Colonic mucosa (tissue), 4 donors: ENCODE measurements at places on chromosomes 7 and 10. TPM values are rescaled to one million over a fixed set of nuclear protein-coding genes. Genes with fewer than 3 reads are reported as not detected.

DNA sequence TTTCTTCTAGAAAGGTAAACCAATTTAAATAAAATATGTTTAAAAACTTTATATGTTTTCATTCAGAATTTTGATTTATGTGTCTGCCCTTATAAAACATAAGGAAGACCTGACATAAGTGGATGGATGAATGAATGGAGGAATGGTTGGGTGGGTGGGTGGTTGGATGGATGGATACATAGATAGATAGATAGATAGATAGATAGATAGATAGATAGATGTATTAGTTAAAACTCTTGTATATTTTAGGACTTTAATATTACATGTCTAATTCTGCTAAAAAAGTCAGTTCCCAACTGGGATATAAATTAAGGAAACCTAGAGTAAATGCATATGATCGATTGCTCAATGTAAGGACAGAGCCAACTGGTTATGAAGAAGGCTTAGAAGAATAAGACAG lies 156.3 kb upstream of the WNT16 start:
- no peak for DNase-seq

- DNase-seq, result no peak
Observed at GRCh38 chr10:36808625-36809362, 316.6 kb upstream of the ANKRD30A start.

DNA sequence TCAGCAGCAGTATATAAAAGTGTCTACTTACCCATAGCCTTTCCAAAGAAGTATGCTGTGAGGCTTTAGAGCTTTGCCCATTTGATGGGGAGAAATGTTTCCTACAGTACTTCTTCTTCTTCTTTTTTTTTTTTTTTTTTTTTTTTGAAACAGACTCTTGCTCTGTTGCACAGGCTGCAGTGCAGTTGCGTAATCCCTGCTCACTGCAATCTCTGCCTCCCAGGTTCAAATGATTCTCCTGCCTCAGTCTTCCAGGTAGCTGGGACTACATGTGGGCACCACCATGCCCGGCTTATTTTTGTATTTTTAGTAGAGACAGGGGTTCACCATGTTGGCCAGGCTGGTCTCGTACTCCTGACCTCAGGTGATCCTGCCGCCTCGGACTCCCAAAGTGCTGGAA lies 101.7 kb upstream of the TMEM26 start:
- DNase-seq, result no peak

- DNase-seq, result no peak
Observed at GRCh38 chr10:71133710-71134686, 78.4 kb upstream of the UNC5B start.

DNA sequence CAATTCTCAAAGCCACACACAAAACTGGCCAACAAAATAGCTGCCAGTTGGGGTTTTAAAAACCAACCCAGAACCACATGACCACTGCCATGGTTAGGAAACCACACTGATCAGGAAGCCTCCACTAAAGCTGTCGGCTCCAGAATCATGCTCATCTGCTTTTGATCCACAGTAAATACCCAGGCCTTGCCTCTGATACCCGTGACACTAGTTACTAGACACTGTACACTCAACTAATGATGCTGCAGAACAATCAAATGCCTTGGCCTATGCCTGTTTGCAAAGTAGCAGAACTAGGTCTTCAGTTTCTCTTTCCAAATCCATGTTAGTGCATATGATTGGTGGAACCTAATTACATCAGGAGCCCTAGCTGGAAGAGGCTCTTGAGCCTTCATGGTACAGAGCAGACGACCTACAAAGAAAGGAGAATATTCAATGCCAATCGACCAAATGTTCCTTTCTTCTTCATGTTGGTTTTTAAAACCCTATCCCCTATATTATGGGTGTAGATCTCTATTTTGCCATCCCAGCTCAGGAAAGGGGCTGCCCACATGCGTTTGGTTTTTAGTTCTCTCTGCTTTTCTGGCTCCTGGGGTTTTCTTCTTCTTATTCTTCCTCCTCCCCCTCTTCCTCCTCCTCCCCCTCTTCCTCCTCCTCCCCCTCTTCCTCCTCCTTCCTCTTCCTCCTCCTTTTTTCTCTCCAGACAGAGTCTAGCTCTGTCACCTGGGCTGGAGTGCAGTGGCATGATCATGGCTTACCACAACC lies 76.6 kb downstream of the CNNM2 start:
- no peak for DNase-seq

Gene PAPSS2
- 279 TPM for total RNA-seq

DNA sequence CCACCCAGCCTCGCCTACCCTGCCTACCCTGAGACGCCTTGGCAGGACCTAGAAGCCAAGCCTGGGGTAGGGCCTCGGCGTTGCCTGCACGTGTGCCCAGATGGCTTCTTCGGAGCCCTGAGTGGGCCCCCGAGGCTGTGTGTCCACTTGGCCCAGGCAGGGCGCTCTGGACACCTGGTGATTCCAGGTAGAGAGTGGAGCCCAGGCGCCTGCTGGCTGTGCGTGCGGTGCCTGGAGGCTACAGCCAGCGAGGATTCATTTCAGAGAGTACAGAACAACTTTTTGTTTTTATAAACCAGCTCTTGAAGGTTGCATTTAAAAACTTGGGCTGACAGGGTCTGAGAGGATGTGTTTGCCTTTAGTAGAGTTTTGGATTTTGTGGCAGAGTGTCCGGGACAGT lies 40.0 kb downstream of the NKX6-2 start:
- DNase-seq, result no peak

- DNase-seq, result no peak
Observed at GRCh38 chr10:35895331-35895730, 253.2 kb upstream of the FZD8 start.

- no peak for DNase-seq
Observed at GRCh38 chr10:102628451-102628911, 15.8 kb upstream of the TRIM8 start.

Gene ICA1
- 46.1 TPM for total RNA-seq

Gene SLC26A4
- 0.59 TPM for total RNA-seq

GRCh38 chr10:8206882-8207281 lies 152.4 kb downstream of the GATA3 start:
- DNase-seq, result no peak

GRCh38 chr7:41010967-41011366 lies 691.9 kb downstream of the INHBA start:
- no peak for DNase-seq

GRCh38 chr7:15795393-15795792 lies 108.9 kb upstream of the MEOX2 start:
- DNase-seq, result no peak

GRCh38 chr7:21611129-21611528 lies 68.3 kb downstream of the DNAH11 start:
- DNase-seq, result no peak

- DNase-seq, result no peak
Observed at GRCh38 chr10:48627984-48628609, 23.2 kb upstream of the ARHGAP22 start.

GRCh38 chr10:8054494-8055407 lies at the start of gene GATA3:
Gene GATA3 (plus strand): TSS chr10:8054688. CDS start chr10:8055656, 968 bp downstream.
- DNase-seq, result peak; percentile 58

Gene CYP3A4
- total RNA-seq, result 0.67 TPM

- DNase-seq, result no peak
Observed at GRCh38 chr7:142800699-142801260, 30.0 kb downstream of the PRSS2 start.

- DNase-seq, result peak; percentile 82
Observed at GRCh38 chr10:80535671-80536360, 1.9 kb upstream of the SH2D4B start.

GRCh38 chr10:78751716-78752115 lies 317.1 kb upstream of the ZMIZ1 start:
- DNase-seq, result no peak

Gene DCLRE1C
- 11.0 TPM for total RNA-seq

DNA sequence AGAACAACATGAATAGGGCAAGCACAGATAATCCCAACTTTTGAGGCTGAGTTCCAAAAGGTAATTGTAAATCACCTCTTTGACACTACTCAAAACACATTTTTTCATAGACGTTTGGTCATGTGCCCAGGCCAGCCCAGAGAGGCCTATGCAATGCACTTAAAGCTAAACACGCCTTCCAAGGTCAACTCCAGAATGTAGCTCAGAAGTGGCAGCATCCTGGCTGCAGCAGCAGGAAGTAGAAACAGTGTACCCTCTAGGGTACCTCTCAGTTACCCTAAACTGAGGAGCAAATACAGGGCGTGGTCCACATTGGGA lies 58.7 kb downstream of the OSBPL3 start:
- no peak for DNase-seq

DNA sequence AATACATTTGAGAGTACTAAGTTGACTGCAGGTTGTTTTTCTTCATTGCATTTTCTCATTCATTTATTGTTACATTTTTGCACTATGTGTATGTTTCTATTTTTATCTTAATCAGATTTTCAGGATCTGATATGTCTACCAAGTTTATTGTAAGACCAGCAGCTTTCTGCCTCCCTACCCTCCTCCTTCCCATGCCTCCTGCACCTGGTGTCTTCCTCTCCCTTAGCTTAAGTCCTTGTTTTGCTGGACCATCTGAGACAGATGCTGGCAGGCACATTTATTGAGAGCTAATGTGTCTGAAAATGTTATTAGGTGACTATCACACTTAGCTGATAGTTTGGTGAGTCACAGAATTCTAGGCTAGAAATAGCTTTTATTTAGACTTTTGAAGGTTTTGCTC lies 79.6 kb downstream of the ANLN start:
- no peak for DNase-seq

DNA sequence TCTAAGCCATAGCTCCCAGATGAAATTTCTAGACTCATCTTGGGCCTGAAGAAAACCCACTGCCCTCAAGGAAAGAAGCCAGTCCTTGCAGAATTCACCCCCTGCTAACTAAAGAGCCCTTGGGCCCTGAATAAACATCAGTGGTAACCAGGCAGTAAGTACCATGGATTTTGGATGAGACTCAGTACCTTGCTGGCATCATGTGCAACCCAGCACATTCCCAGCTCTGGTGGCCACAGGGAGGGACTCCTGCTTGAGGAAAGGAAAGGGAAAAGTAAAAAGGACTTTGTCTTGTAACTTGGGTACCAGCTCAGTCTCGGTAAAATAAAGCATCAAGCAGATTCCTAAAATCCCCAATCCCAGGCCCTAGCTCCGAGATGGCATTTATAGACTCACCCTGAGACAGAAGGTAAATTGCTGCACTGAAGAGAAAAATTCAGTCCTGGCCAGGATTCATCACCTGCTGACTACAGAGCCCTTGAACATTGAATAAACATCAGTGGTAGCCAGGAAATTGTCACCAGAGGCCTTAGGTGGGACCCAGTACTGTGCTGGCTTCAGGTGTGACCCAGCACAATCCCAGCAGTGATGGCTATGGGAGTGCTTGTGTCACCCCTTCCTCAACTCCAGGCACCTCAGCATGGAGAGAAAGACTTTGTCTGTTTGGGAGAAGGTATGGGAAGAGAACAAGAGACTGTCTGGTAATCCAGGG lies 31.2 kb upstream of the SFTPD start:
- DNase-seq, result no peak

Gene TMEM184A
- 54.3 TPM for total RNA-seq

Gene HYAL4
- total RNA-seq, result not detected

GRCh38 chr7:36115448-36116321 lies 37.4 kb upstream of the EEPD1 start:
- peak; percentile 74 for DNase-seq

- DNase-seq, result no peak
Observed at GRCh38 chr7:136502162-136502561, 366.3 kb upstream of the CHRM2 start.

Gene SH2D4B
- total RNA-seq, result not detected

DNA sequence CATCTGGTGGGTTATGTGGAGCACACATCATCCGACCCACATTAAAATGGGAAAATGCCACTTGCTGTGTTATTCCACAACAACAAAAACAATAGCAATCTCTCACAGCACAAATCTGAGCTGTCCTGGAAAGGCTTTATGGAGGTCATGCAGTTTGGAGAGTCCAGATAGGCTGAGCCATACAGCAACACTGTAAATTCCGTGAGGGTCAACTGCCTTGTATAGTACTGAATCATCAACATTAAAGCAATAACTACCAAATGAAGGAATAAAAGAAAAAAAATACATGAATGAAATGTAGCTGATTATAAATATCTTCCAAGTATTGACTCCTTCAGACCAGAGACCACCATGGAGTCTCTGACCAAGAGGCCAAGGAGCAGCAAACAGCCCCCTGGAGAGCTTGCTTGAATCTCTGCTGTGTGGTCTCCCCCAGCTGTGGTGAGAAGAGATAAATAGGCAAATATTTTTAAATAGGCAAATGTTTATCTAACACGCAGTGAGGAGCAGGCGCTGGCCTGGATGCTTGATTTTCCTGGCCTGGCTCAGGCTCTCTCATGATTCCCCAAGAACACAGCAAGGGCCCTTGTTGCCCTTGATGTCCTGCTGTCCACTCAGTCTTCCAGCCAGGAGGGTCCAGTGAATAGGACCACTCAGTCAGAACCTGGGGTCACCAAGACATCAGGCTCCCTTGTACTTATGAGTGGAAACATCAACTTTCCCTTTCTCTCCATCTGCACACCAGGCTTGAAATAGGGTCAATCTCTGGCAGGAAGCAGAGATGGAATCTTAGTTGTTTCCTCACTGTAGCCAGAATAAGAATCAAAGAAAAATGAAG lies 1021.3 kb downstream of the XPNPEP1 start:
- no peak for DNase-seq

Gene GLCCI1
- total RNA-seq, result 7.5 TPM

Gene ITIH5
- 2.2 TPM for total RNA-seq

Gene ZPBP
- total RNA-seq, result not detected

GRCh38 chr7:17700138-17700537 lies 240.2 kb downstream of the SNX13 start:
- DNase-seq, result no peak

Gene RARRES2
- 86.7 TPM for total RNA-seq

- DNase-seq, result no peak
Observed at GRCh38 chr7:98868450-98868849, 1.4 kb downstream of the TMEM130 start.

- no peak for DNase-seq
Observed at GRCh38 chr10:96168546-96168945, 38.4 kb downstream of the ZNF518A start.

GRCh38 chr10:37975401-37975991 lies 951 bp downstream of the ZNF25 start:
- DNase-seq, result no peak

DNA sequence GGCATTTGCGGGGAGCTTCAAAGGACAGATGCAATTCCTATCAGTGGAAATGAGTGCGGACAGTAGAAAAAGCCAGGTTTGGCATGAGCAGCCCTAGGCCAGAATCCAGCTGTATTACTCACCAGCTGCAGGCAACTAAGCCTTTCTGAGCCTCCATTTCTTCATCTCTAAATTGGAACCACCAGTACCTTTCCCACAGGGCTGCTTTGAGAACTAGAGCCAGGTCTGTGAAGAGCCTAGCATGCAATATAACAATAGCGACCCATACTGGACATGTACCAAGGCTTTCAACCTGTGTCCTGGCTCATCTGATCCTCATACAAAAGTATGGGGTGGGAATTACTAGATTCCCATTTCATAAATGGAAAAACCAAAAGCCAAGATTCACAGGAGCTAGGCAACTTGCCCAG lies 101.0 kb downstream of the GSAP start:
- no peak for DNase-seq

Gene YWHAG
- total RNA-seq, result 104 TPM
